ENCODE measurements at places on chromosomes 1 and 21.

GRCh38 chr1:44881011-44881632 is 38.1 kb upstream of the PTCH2 start:
- no peak for DNase-seq

- peak; percentile 44 for DNase-seq
These were observed 19.0 kb downstream of the SDC3 start for GRCh38 chr1:30889511-30889910.

- DNase-seq, result no peak
These were observed 108.5 kb upstream of the GNG12 start for GRCh38 chr1:67941746-67942145.

DNA sequence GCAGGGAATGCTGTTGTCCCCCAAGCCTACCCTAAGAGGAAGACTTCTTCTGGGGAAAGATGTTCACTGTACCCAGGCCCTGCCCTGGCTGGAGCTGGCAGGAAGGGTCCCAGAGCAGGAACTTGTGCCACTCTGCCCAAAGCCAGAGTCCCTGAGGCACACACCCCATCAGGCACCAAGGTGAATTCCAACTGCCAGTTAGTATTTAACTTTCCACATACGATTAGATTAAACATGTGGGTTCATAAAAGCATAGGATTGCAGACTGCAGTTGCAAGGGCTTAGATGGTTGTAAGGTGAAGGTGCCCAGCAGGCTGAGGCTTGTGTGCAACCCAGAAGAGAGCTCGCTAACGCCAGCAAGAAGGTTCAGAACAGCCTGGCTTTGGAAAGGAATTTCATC is at the start of gene KCNE2:
TSS of gene KCNE2 (plus strand) at position 274 of the 400 bp plus-strand sequence. CDS start 6,473 bp downstream, outside the sequence.
- no peak for DNase-seq

GRCh38 chr1:165327538-165327937 is 29.0 kb downstream of the LMX1A start:
- no peak for DNase-seq

- DNase-seq, result no peak
These were observed 76.3 kb downstream of the KRTAP19-8 start for GRCh38 chr21:30962013-30962412.

DNA sequence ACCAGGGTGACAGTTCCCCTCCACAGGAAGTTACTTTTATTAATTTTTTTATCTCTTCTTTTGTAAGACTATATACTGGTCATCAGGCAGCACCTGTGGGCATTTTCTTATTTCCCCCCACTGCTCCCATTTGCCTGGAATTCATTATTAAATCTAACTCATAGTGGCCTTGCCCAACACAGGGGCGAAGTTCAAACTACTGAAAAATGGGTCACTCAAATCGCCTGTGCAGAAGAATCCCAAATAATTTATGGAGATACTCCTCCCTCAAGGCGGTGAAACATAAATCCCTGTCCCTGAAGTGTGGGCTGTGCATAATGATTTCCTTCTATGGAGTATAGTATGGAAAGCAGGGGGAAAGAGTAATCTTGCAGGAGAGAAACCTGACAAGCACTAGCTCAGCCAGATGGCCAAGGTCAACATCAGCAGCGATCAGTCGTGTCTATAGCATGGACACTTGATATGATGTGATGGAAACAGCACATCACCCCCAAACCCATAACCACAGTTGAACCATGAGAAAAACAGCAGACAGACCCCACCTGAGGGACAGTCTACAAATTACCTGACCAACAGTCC is 7.9 kb downstream of the CAMK2N1 start:
- no peak for DNase-seq

- peak; percentile 40 for DNase-seq
These were observed 48.4 kb downstream of the CCN1 start for GRCh38 chr1:85628791-85629531.

GRCh38 chr1:43803646-43804045 is 96.3 kb downstream of the ST3GAL3 start:
- DNase-seq, result no peak

- peak; percentile 85 for DNase-seq
These were observed 99.2 kb downstream of the CTH start for GRCh38 chr1:70509996-70510876.

DNA sequence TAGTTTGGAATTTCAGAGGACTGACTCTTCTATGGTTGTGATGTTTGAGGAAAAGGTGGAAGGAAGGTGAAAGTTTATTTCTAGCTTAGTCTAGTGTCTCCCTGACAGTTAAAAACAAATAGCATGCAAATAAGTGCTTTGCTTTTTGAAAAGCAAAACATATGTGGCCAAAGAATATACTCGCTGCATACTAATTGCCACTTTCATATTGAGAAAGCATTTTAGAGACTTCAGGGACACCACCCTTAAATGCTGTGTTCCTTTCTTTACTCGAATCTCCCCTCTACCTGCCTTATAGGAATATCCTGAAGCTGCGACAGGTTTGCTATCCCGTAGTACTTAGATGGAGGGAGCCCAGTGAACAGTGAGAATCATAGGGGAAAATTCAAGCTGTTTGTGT is 23.2 kb downstream of the GLUL start:
- no peak for DNase-seq

GRCh38 chr1:79133774-79134364 is 127.3 kb upstream of the ADGRL4 start:
- DNase-seq, result peak; percentile 9

- DNase-seq, result no peak
These were observed 82.1 kb upstream of the VAV3 start for GRCh38 chr1:108047085-108047484.

GRCh38 chr1:215594640-215595039 is 27.5 kb downstream of the KCTD3 start:
- no peak for DNase-seq

DNA sequence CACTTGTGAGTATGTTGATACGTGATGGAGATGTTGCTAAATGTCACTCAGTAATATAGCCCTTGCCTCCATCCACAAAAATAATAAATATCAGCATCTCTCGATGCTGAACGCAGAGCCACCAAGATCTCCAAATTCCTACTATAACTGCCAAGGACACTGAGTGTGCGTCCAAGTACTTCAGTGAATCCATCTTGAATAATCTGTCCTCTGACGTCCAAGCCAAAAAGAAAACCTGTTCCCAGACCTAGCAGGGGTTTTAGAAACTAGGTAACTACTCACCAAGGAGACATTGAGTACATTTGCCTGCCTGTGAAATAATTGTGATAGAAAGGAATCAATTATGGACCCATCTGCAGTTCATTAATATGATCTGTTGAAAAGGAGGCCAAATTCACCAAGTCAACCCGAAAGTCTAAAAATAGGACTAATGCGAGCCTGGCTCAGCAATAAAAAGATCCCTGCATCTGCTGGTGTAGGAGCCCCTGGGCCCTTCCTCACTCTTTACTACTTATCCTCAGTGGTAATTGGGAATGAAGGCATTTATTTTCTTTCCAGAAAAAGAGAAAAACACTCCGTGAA is 226.9 kb upstream of the IRF2BP2 start:
- DNase-seq, result peak; percentile 54

DNA sequence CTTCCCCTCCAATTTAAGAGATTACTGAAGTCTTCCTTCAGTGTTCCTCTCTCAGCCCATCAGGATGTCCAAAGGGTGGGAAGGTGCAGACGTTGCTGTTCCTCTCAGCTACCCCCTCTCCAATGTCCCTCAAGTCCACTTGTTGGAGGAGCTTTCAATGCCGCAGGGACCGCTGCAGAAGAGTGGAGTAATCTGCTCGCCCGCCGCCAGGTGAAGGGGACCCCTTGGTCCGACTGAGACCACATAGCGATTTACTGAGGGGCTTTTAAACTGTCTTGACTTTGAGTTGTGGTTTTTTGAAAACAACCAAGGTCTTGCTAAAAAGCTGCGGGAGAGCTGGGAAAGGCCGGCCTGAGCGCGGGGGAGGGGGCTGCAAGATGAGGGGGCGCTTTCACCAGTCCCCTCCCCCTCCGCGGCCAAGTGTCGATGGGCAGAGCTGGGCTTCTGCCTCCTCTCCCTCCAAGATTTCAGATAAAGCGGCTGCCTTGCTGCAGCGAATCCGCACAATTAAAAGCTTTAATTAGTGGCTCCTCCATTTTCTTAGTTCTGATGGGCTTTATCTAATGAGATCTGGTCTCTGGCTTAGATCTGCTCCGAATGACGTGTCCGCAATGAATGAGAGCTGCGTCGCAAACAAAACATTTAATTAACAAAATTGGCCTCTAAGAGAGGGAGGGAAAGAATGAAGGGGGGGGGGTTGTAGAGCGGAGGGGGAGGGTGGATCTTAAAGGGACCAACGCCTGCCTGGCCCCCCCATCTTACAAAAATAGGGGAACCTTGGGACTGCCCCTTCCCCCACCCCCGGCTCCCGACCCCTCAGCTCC is 5.9 kb downstream of the LMO4 start:
- DNase-seq, result peak; percentile 39
